ENCODE measurements at places on chromosomes 16 and 17.

DNA sequence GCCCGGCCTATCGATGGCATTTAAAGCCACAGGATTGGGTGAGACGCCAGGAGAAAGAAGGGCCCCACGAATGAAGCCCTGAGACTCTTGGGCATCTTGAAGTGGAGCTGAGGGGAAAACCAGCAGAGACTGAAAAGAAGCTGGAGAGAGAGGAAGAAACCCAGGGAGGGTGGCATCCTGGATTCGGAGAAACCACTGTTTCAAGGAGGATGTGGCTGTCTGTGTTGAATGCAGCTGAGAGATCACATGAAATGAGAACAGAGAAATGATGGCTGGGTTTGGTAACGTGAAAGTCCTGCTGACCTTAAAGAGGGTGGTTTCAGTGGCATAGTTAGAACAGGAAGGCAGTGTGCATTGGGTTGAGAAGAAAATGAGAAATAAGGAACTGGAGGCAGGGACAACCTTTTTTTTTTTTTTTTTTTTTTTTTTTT, 3.8 kb downstream of the TNFSF12 start:
- DNase-seq: no peak

- DNase-seq: no peak
Measured at GRCh38 chr16:77951788-77952187, 70.6 kb upstream of the CLEC3A start.

GRCh38 chr16:47236716-47237115, 93.0 kb upstream of the NETO2 start:
- no peak for DNase-seq

DNA sequence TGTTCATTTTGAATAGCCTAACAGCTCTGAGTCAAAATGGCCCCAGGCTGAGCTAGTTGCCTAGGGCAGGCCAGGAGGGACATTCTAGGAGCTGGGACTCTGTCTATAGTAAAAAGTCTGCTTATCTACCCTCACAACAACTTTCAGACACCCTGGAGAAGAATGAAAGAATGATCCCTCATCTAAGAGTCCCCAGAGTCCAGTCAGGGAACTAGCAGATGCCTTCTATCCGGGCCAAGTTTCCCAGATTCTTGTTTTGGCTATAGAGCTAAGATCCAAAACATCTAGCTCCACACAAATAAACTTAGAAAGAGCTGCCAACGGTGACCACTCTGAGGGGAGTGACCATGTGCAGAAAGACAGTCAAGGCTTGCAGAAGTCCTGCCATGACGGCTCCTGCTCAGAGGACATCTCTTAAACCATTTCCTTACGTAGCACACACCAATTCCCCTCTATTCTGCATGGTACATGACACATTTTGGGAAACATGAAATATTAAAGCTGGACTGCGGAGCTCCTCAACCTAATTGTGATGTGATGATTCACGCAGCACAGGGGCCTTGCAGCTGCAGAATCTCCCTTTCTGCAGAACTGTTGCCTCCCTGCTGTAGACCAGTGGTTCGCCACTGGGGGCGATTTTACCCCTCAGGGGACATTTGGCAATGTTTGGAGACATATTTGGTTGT, 24.2 kb downstream of the FAM20A start:
- DNase-seq: no peak

DNA sequence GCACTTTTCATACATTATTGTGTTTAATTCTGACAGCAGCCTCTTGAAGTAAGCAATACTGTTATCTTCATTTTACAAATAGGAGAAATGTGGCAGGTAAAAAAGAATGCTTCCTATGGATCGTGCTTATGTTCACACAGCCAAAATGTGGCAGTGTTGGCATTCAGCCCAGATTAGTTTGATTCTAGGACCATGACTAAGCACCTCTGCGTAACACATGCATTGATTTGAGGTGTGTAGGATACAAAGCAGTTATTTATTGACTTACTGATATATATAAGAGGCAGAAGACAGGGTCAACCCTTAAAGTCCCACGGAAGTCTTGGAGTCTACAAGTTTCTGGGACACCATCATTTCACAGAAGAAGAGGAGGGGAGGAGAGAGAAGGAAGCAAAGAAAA, 1144.4 kb upstream of the GOT2 start:
- no peak for DNase-seq

DNA sequence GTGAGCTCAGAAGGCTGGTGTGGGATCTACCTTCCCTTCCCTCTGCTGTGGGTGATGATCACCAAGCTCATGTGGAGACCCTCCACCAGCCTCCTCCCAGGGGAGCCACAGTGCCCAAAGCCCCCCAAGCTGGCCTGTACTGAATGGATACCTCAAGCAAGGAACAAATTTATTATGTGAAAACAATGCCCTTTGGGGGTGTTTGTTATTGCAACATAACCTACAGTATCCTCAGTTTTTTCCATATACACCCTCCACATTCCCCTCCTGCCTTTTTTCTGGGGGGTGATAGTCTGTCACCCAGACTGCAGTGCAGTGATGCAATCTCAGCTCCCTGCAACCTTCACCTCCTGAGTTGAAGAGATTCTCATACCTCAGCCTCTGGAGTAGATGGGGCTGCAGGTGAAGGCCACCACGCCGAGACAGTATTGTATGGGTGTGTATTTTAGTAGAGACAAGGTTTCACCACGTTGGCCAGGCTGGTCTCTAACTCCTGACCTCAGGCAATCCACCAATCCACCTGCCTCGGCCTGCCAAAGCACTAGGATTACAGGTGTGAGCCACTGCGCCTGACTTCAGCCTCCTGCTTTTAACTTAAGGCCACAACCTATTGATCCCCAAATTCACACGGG, 215.9 kb downstream of the CPPED1 start:
- peak; percentile 43 for DNase-seq

- DNase-seq: peak; percentile 80
Measured at GRCh38 chr16:85611444-85612190, 1.5 kb upstream of the GSE1 start.
